ENCODE measurements at places on chromosomes 7 and 10.

DNA sequence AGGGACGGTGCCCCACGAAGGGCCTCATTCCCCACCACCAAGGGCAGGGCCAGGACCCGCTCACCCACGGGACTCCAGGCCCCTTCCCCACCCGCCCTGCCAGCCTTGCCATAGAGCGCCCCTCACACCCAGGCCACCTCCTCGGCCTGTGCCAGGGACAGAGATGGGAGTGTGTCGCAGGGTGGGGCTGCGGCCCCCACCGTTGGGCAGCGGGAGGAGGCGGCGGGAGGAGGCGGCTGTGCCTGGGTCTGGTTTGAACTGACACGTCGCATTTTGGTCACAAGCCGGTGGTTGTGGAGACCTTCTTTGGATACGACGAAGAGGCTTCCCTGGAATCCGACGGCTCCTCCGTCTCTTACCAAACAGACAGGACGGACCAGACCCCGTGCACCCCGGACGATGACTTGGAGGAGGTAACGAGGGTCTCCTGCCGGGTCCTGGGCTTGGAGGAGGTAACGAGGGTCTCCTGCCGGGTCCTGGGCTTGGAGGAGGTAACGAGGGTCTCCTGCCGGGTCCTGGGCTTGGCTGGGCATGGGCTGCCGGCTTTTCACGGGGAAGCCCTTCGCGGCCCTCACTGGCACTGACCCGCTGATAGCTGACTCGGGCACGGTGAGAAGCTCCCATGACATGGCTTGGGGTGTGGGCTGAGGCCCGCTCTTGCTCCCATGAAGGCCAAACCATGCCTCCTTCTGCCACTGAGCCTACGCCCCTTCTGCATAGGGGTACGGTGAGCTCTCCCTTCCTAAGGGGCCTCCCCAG, 46.4 kb upstream of the DPYSL4 start:
- no peak for DNase-seq

DNA sequence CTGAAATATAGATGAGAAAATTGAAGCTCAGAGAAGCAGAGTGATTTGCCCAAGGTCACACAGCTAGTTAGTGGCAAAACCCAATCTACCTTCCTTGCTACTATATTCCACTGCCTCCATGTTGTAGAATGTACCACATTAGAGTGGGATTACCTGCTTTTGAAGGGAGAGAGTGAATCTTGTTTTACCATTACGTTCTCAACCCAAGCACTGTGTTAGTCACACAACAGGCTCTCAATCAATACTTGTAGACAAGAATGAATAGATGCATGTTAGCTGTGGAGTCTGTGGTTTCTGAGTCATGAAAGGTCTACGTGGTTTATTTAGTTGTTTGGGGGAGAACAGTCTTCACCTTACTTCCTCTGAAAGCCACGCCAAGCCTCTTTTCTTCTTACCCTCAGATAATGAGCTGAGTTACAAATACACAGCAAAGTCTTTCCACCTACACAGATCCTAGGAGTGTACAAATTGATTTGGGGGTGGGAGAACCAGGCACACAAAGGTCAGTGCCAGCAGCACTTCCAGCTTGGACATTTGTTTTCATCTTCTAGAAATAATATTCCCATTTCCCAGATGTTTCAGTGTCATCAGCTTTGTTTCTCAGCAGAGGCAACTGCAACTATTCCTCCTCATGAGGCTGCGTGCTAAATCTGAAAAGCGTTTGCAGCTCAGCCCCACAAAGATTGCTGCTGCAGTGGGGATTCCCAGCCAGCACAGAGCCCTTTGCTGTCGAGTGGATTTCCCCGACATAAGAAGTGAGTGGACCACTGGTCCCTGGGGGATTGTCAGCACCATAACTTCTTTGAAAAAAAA, 71.5 kb upstream of the ADO start:
- DNase-seq, result peak; percentile 91

- DNase-seq, result no peak
Observed at GRCh38 chr7:149604521-149604920, 106.9 kb upstream of the ZNF746 start.

DNA sequence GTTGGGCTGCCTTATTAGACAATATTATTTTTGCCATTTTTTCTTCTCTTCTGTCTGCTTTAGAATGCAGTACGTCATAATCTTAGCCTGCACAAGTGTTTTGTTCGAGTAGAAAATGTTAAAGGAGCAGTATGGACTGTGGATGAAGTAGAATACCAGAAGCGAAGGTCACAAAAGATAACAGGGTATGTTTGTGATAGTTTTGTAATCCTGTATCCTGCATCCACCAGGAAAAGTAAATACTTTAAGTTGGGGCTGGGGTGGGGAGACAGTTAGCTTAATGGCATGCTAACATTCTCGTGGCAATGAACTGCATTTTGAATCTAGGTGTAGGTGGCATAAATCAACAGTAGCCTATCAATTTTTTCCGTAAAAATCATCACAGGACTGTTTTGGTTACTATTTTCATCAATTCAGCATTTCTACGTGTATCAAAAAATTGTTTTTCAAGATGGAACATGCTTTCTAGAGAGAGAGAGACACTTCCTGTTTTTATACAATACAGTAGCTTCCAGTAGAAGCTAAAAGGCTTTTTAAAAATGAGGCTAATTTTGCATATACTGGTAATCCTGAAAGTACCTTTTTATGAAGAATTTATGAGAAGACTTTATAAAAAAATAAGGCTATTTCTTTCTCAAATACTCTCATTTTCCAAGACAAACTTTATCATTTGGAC, 247.5 kb downstream of the FOXP2 start:
- DNase-seq, result no peak

DNA sequence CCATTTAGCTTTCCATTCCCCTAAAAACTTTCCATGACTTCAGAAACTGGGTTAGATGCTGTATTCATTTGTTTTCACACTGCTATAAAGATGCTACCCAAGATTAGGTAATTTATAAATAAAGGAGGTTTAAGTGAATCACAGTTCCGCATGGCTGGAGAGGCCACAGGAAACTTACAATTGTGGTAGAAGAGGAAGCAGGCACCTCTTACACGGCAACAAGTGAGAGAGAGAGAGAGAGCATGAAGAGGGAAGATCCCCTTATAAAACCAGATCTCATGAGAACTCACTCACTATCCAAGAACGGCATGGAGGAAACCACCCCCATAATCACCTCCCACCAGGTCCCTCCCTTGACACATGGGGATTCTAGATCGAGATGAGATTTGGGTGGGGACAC, 336.8 kb downstream of the TFEC start:
- DNase-seq, result no peak

DNA sequence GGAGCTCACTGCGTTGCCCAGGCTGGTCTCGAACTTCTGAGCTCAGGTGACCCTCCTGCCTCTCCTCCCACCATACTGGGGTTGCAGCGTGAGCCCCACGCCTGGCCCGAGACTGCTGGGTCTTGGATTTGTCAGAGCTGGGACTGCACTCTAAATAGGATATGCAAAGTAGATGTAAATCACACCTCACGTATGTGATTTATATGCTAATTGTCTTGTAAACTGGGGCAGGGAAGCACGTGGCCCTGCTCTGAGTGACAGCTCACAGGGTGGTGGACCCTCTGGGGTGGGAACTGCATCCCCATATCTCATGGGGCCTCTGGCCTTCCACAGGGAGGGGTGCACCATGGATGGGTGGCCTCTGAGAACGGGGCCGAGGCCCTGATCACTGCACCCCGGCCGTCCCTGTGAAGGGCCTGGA, 34.1 kb downstream of the GET4 start:
- no peak for DNase-seq

DNA sequence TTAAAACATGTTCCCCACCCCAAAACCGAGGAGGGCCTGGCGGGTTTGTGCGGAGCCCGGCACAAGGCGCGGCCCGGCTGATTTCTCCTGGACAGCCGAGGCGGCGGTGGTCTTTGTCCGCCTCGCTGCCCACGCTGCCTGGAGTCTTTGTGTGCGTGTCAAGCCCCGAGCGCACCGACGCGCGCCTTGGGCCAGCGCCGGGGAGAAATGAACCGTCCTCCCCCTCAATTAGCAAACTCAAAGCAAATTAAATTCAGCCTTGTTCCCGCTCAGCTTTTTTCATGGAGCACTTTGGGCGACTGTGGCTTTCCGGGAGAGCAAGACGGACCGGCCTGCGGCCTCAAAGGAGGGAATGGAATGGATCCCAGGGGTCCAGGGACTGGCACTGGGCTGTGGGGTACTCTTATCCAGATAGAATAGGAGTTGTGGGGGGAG, 4.1 kb downstream of the EMX2 start:
- DNase-seq, result no peak

GRCh38 chr10:123203393-123204126, 49.4 kb downstream of the BUB3 start:
- DNase-seq, result no peak

DNA sequence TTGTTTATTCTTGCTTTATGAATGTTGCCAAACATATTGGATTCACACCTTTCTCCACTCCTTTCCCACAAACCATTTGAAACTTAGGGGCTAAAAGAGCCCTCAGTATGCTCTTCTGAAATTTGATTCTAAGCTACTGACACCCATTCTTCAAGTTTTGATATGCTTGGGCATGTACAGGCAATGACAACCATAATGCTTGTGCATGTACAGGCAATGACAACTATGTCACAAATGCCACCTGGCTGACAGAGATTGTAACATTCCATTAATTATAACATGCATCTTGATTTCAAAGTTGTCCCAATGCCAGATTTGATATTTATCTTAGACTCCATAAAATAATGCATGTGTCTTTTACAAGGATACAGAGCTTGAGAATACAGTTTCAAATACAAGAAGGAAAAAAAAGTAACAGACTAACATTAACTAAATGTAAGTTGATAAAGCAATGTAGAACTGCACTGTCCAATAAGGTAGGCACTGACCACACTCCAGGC, 17.5 kb upstream of the CDK1 start:
- no peak for DNase-seq

DNA sequence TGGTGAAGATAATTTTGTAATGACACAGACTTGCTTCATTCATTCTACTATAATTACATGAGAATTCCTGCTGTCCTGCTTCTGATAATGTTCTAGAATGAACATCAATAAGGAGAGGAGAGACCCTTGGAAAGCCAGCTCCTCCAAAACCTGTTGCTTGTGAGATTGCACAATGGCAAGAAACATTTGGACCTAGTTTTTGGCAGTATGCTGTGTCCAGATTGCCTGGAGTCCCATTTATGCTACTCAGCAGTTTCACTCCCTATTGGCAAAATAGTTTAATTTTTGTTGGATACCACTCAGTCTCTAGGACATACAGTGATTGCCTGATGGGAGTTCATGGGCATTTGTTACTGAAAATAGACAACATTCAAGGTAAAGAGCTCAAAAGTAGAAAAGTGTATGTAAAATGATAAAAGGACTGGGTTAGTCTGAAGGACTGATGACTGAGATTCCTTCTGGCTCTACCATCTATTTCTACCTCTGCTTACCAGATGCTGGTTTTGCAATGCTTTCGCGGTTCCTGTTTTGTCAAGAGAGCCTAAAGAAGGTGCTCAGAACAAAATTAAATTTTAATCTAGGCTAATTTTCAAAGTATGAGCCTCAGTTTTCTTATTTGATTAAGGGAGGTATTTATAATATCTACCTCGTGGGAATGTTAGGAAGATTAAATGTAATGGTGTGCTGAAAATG, 8.0 kb upstream of the ACTR3B start:
- DNase-seq, result no peak

- DNase-seq, result no peak
Observed at GRCh38 chr7:139453673-139454321, 29.7 kb downstream of the KLRG2 start.

- DNase-seq, result peak; percentile 85
Observed at GRCh38 chr7:92843034-92843760, 6.8 kb upstream of the CDK6 start.

DNA sequence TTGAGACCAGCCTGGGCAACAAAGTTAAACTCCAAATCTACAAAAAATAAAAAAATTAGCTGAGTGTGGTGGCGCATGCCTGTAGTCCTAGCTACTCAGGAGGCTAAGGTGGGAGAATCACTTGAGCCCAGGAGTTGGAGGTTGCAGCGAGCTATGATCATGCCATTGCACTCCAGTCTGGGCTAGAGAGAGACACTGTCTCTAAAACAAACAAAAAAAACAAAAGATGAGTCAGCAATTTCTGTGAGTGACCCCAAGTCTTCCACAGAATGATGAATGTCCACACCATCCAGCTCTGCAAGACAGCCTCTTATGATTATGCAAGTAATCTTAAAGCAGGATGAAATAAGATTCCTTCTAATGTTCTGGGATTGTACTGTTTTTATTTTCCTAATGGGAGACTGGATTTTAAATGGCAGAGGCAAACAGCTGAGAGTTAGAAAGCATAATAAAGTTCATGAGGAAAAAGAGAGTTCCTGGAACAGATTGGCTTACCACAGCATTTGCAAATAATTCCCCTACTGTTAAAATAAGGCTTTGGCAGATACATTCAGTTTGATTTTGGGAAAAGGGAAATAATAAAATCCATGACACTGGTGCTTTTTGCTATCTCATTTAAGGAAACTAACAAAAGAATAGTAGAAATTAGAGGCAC, 18.9 kb upstream of the PRKAR2B start:
- DNase-seq, result peak; percentile 21

DNA sequence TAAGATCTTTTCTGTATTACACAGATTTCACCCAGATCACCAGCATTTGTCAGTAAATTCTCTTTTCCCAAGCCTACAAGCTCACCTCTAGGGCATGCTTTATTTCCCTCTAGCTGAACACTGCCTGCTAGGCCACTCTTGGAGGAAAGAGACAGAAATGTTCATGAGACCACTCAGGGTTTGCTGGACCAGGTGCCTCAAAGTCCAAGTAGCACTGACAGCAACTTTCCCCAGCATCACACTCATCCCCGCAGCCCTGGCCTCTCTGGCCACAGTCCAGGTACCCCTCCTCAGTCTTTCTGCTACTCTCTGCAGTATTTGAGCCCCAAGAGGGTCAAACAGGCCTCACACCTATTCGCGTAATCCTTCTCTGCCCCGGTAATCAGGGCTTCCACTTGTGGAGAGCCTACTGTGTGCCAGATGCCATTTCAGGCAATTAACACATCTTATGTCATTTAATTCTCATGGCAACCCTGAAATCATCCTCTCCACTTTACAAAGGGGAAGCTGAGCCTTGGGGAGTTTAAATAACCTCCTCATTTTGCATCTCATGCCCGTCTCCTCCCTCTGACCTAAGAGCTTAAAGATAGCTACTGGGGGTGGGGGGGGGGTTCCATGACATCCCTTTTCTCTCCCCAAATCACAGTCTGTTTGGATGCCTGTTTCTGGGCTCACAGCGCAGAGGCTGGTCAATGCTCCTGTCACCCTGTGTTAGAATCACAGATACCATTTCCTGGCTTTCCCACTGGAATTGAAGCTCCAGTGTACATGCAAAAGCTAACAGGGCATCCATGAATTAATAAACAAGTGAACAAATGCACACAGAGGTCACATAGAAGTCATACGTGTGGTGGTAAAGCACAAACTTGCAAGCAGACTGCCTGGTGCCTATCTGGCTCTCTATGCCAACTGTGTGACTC, 88.5 kb downstream of the PRLHR start:
- no peak for DNase-seq

DNA sequence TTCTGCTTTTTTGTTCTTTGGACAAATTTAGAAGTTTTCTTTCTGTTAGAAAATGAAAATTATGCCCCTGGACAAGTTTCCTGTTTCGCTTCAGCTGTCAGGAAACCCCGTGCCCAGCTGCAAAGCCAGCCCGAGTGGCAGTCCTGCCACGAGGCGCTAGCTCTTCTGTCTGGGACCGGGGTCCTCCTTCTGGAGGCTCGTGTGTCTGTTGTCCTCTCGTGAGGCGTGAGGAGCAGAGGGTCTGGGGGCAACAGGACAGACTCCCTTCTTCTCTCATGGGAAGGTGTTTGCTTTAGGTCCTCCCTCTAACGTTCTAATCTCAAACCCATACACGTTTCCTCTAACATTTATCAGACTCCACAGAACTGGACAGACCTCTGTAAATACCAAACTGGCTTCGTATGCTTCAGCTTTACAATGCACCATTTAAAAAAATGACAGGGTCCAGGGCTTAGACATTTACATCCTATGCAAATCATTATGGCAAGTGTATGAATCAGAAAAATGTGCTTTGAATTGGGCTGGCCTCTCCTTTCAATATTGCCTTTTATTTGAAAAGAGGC, 184.5 kb upstream of the SHH start:
- DNase-seq, result no peak
